Sigmoid colon (tissue), 7 donors: ENCODE measurements at places on chromosomes 3 and 15. TPM values are rescaled to one million over a fixed set of nuclear protein-coding genes. Genes with fewer than 3 reads are reported as not detected.

DNA sequence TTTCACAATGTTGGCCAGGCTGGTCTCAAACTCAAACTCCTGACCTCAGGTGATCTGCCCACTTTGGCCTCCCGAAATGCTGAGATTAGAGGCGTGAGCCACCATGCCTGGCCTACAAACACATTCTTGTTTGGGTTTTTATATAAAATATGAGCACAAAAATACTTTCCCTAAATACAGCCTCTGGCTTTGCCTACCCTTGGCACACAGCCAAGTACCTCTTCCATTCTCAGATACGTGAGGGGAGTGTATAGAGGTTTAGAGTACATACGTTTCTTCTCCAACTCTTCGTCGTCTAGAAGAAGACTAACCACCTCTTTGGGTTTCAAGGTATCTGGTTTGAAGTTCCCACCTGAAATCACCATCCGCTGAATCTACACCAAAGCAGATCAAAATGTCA, 33.5 kb downstream of the CHAC1 start:
- no peak for DNase-seq

GRCh38 chr3:150299201-150299600, 108.9 kb upstream of the TSC22D2 start:
- DNase-seq, result no peak

GRCh38 chr15:100914876-100915275, 4.3 kb upstream of the LRRK1 start:
- DNase-seq, result no peak

- no peak for DNase-seq
Observed at GRCh38 chr3:123540285-123540684, 44.6 kb downstream of the HACD2 start.

GRCh38 chr3:188659449-188660090, 505.6 kb downstream of the LPP start:
- DNase-seq, result no peak

PRKCI gene
- 27.1 TPM for total RNA-seq

LDHAL6B gene
- total RNA-seq, result not detected
